ENCODE measurements at places on chromosomes 1 and 21.

GRCh38 chr1:193070942-193071341 is 11.5 kb downstream of the RO60 start:
- no peak for DNase-seq

GRCh38 chr1:186518822-186519381 is 58.0 kb upstream of the PDC start:
- no peak for DNase-seq

DNA sequence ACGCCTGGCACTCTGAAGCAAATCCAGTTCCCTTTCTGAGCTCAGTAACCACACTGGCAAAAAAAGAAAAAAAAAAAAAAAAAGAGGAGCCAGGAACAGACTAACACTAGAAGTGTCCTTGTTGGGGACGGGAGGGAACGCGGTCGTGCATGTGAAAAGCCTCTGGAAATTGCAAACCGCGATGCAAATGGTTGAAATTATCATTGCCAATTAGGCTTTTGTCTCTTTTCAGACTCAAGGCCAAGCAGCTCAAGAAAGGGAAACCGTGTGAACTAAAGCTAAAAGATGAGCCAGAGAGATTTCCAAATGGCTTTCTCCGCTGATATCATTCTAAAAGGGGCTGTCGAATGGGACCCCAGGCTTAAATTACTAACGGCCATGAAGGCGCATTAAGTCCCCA is 13.5 kb downstream of the TRABD2B start:
- DNase-seq: no peak

- DNase-seq: peak; percentile 0
Measured at GRCh38 chr1:172002725-172003345, 161.5 kb downstream of the DNM3 start.

DNA sequence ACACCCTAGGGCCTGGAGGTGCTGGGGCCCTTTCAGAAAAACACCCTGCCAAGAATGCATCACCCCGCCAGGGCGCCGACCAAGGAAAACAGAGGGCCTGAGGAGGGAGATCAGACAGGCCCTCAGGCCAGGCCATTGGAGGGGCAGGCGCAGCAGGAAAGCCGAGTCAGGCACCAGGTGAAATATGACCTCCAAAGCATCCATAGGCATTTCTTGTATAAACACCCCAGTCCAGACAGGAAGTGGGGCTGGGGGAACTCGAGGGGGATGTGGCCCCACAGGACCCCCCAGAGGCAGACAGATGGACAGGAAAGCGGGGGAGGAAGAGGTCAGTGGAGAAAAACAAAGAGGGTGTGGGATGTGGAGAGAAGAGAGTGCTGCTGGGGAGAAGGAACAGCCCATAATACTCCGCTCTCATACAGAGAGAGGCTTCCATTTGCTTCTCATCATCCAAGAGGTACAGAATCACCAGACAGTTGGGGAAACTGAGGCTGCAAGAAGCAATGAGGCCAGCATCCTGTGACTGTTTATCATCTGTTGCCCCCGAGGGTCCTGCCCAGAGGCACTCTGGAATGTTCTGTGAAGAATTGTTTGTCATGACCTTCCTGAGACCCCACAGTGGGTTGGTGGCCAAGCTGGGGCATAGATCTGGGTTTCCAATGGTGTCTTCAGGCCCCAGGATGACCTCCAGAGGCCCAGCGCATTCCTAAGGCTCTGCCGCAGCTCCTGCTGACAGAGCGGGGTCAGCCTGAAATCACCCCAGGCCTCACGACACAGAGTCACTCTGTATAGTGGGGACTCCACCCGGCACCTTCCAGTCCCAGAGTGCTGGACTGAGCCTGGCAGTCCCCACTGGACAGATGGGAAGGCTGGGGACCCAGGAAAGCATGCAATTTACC is 18.0 kb downstream of the TRIM62 start:
- DNase-seq: no peak

DNA sequence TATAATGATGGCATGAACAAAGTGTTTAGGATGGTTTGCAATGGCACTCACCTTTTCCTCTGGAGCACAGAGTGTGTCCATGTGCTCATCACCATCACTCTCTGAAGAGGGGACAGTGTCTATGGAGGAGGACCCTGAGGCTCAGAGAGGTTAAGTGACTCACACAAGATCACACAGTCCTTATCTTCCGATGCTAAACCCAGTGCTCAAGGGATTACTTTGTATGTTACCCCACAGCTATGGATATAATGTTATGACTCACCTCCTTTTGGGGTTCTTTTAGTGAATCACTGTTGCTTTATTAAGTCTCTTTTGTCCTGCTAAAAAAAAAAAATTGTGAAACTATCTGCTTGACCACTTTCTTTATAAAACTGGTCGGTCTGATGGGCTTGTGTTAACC is 67.6 kb downstream of the TENT5C start:
- no peak for DNase-seq

DNA sequence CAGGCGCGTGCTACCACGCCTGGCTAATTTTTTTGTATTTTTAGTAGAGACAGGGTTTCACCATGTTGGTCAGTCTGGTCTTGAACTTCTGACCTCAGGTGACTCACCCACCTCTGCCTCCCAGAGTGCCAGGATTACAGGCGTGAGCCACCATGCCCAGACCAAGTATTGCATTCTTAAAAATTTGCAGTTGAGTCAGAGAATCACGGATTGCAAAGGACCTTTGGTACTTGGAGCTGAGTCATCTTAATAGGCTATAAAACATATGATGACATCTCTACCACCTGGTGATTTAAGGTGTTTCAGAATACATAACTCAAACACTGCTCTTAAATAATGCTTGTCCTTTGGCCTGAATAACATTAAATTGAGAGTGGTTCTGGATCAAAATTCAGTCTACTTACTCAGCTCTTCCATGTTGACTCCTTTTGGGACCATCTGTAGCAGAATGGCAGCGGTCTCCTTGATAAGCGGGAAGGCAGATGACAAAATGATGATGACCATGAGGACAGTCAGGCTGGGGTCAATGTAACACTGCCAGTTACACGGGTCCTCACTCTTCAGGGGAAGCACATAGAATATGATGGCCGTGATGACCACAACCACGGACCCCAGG is 10.4 kb downstream of the SLC30A10 start:
- DNase-seq: no peak

DNA sequence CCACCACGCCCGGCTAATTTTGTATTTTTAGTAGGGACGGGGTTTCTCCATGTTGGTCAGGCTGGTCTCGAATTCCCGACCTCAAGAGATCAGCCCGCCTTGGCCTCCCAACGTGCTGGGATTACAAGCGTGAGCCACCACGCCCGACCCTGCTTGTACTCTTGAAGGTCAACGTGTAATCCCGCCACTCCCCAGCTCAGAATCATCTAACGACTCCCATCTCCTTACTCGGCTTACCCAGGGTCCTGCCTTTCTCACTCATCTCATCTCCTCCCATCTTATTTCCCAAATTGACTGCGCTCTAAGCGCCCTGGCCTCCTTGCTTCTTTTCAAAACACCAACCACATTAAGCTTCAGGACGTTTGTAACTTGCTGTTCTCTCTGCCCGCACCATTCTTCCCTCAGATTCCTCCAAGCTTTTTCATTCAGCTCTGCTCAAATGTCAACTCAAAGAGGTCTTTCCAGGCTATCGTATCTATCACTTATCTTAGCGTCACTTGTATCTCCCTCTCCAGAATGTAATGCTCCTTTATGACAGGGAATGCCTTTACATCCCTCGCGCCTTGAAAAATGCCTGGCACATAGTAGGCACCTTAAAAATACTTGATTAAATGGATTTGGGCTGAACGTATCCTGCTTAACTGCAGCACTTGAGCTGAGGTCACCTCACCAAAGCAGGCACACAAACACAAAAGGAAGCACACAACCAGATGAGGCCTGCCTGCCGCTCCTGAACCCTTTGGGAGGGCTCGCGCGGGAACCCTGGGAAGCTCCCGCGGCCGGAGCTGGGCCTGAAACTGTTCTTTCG is 1.4 kb upstream of the USP1 start:
- DNase-seq: no peak

GRCh38 chr1:248045209-248045608 is 1.4 kb upstream of the OR2L3 start:
- DNase-seq: no peak

- no peak for DNase-seq
Measured at GRCh38 chr1:46543382-46543760, 8.1 kb downstream of the KNCN start.

DNA sequence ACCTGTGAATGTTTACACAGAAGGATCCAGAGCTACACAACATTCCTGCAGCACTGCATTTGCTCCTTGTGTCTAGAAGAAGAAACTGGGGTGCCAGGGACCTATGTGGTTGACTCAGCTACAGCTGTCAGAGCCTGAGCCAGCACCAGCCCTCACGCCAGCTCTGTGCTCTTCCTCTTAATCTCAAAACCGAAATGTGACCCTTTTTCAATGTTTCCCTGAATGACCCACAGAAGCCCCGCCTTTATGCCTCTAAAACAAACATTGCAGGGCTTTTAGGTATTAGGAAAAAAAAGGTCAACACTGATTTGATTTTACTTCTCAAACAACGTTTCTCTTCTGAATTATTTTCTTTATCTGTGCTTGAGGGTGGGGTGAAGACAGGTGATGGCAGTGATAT is 260.5 kb downstream of the DYRK1A start:
- no peak for DNase-seq

- peak; percentile 61 for DNase-seq
Measured at GRCh38 chr1:7680207-7680954, 90.7 kb upstream of the VAMP3 start.

- DNase-seq: no peak
Measured at GRCh38 chr1:151144474-151145303, 1.7 kb downstream of the SEMA6C start.

DNA sequence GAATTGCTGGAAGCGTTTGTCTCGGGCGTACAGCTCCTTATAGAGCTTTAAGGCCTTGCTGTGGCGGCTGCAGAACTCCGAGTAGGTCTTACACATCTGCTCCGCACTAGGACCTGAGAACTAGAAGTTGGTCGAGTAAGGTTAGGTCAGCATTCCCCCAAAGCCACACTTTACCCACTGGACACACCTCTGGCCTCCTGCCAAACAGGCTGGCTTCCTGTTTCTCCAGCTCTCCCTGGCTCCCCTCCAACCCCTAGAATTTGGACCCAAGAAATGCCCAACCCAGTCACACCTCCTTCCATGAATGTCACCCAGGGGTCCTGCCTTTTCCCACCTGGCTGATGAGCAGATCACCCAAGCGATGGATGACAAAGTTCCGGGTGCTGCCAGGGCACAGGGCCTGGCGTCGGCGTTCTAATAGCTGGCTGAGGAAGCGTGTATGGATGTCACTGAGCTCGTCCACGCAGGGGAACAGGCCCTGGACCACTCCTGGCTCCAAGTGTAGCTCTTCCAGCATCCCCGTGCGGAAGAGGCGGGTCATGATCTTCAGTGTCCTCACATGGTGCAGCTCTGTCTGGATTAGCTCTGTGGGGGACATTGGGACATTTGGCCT is 15.6 kb downstream of the ARHGEF2 start:
- no peak for DNase-seq

- DNase-seq: no peak
Measured at GRCh38 chr21:29230551-29231261, 68.0 kb upstream of the BACH1 start.

- DNase-seq: no peak
Measured at GRCh38 chr1:110188035-110188618, 22.0 kb upstream of the KCNC4 start.

DNA sequence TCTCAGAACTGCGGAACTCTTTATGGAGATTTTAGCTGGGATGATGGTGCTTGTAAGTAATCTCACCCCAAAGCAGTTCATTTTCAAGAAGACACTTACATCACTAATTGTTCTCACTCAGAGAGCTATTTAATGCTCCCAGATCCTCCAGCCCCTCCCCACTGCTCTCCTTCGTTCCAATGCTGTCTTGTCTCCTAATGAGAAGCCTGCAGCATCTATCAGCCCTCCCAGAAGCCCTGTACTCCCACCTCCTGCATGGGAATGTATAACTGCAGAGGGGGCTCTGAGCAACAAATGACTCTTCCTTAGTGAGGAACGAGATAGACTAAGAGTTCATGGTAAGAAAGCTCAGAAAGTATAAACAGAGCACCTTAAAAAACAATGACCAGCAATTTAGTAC is 377.4 kb upstream of the RUNX1 start:
- no peak for DNase-seq

GRCh38 chr1:151993734-151994496 is at the start of gene S100A10:
S100A10 (minus strand) TSS chr1:151993859; CDS start chr1:151986230, 7,629 bp downstream.
- no peak for DNase-seq

DNA sequence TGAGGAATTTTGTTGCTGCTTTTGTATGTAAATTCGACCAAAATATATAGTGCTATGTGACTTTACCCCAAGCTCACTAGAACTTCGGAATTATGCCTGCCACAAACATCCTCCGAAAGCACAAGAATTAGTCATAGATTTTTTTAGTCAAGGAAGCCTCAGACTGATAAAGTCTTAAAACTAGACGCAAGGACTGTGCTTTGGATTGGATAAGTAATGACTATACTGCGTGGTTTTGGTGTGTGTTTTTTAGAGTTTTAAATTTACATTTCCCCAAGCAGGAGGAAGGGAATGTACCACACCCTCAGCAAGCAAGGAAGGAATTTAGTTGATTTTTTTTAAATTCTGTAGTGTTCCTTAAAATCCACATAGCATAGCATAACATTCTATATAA is 10.3 kb downstream of the WLS start:
- no peak for DNase-seq

DNA sequence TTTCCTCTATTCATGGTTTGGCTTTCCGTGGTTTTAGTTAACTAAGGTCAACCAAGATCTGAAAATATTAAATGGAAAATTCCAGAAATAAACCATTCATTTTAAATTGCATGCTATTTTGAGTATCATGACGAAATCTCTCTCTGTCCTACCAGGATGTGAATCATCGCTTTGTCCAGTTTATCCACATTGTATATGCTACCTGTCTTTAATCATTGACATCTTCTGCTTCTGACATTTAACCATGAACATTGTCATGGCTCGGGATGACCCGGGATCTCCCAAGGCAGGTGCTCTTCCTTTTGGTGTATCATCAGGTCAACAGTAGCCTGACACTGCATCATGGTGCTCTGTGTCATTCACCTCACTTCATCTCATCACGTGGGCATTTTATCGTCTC is 125.5 kb upstream of the HNRNPU start:
- no peak for DNase-seq

GRCh38 chr1:176241385-176242015 is 34.4 kb upstream of the COP1 start:
- DNase-seq: no peak

GRCh38 chr1:76381450-76382097 is 307.0 kb downstream of the ST6GALNAC3 start:
- DNase-seq: no peak
